ENCODE measurements at places on chromosomes 3 and 15. TPM values are rescaled to one million over a fixed set of nuclear protein-coding genes. Genes with fewer than 3 reads are reported as not detected.

Gene SLC24A5
- total RNA-seq: not detected

Gene CLDN11
- 3.4 TPM for total RNA-seq

Gene CD200
- total RNA-seq: not detected

Gene ALDH1A3
- total RNA-seq: 1,053 TPM

Gene ACTC1
- not detected for total RNA-seq

Gene HDC
- not detected for total RNA-seq

Gene TRPM1
- not detected for total RNA-seq

Gene GABRB3
- 1.8 TPM for total RNA-seq

Gene KLHL6
- 0.16 TPM for total RNA-seq

Gene RUBCN
- total RNA-seq: 25.3 TPM

All from hair follicular keratinocyte (primary cell).